ENCODE measurements at places on chromosomes 16 and 17.

GRCh38 chr16:49652456-49653172 lies 203.3 kb downstream of the ZNF423 start:
- no peak for DNase-seq

DNA sequence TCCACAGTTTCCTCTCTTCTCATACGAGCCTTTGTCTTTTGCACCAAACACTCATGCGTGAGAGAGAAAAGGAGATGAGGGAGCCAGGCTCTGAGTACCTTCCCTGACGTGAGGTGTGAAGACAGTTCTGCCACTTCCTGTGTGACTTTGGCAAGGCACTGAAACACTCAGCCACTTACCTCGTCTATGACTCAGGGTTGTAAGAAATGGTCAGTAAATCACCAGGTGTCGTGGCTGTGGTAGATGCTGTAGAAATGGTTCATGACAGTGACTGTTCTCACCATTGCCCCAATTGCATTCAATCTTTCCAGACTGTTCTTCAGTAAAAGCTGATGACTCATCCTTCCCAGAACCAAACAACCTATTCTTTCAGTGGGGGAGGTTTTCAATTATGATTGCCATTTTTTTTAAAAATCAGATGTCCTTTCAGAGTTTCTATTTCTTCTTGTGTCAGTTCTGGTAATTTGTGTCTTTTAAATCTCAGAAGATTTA lies 49.2 kb upstream of the CBFA2T3 start:
- DNase-seq, result no peak

DNA sequence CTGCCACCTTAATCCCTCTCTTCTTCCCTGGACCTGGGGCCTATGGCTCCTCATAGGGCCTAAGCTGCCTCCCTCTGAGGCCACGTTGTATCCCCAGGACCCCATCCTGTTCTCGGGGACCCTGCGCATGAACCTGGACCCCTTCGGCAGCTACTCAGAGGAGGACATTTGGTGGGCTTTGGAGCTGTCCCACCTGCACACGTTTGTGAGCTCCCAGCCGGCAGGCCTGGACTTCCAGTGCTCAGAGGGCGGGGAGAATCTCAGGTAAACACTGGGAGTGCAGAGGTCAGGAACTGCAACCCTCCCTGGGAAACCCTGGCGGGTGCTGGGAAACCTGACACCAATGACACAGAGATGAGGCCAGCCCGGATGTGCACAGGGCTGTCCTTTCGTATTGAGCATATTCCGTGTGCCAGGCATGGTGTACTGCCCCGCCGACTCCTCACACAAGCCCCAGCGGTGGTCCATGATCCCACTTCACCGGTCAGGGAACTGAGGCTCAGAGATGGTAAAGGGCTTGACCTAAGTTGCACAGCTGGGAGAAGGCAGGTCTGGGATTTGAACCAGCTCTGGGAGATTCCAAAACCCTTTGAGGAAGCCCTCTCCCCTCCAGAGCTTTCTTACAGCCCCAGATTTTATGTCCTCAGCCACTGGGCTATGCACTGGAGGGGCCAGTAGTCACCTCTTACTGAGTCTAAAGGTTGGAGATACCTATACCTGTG lies 22.9 kb downstream of the ANKRD40 start:
- no peak for DNase-seq

- DNase-seq, result no peak
These were observed 62.6 kb downstream of the ZFHX3 start for GRCh38 chr16:72985148-72985941.

DNA sequence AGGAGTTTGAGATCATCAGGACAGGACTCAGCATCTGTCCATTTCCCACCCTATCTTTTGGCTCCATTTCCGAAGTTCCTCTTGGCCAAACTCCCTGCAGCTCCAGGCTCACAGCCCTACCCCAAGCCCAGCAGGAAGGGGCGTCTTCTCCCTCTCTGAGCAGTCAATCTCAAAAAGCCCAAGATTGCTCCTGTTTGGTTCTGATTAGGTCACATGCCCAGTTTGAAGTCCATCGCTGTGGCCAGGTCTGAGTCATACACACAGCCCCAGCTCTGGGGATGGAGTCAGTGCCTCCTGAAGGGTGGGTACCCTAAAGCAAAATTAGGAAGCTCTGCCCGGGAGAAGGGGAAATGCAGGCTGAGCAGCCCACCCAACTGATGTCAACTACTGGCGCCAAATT lies 23.9 kb downstream of the SNX20 start:
- no peak for DNase-seq

DNA sequence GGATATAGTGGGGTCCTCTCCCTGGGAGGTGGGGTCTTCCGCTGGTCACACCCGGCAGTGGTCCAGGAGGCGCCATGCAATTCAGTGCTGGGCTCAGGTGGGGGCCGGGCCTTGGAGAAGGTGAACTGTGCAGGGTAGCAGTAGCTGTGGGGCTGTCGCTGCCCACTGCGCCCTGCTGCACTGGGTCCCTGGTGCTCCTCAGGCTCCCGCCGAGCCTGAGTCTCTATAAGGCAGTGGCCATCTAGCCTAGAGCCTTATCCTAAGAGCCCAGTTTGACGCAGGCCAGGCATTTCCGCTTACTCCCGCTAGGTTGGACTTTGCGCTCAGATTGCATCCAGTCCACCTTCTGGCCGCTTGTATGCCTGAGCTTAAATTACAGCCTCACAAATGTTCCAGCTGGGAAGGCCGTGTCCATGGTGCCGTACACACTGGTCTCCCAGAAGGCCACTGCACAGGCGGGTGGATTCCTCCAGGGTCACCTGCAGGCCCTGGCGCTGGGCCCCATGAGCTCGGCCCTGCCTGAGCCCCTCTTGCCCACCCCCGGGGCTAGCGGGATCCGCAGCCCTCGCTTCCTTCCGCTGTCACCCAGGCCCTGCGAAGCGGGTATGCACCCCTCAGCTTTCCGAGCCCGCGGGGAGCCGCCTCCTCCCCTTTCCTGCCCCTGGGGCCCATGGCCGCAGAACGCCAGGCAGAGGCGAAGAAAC lies 1762.2 kb downstream of the TP53TG3F start:
- DNase-seq, result peak; percentile 81

GRCh38 chr17:40354221-40355122 lies 10.1 kb downstream of the GJD3 start:
- DNase-seq, result no peak

- DNase-seq, result peak; percentile 36
These were observed 2.2 kb upstream of the KRT33A start for GRCh38 chr17:41352597-41353366.

DNA sequence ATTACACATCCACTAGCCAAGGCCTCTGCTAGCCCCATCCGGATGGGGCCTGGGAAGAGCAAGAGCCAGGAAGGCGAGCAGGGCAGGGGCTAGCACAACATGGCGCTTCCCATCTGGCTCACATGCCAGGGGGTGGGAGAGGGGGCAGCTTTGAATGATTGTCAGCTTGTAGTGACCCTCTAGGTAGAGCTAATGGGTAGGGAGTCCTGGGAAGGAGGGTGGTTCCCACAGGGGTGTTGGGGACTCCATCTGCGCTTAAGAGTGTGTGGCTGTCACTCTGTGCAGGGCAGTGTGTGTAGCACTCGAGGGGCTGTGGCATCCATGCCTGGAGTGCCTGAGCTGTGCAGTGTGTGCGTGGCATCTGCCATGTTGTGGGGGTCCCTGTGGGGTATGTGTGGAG lies 24.5 kb downstream of the ARHGAP23 start:
- no peak for DNase-seq

DNA sequence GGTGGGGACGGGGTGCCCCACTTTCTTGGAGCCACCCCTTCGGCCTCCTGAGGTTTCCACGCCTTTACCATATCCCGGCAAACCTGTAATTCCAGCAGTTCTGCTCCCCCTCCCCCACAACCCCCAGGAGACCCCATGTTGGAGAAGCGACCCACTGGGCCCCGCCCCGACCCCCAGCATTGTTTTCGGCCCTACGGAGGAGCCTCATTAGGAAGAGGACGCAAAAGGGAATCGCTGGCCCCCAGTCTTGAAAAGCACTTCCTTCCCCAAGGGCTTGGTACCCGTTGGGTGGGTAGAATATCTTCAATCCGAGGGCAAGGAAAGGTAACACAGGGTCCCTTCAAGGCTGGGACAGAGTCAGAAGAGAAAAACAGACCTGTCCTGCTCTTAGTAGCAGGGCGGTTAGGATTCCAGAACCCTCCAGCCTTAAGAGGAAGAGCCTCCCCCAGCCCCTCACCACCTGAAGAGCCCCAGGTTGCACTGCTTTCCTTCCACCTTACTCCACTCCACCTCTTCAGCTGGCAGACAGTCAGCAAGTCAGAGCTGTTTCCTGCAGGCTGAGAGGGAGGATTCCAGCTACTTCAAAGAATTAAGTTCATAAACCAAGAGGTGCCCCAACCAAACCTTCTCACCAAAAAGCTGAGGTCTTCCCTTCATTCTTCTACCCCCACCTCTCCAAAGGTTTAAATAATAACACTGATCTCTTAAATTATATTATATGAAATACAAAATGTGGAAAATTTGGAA lies 803 bp upstream of the TLCD2 start:
- DNase-seq, result no peak

DNA sequence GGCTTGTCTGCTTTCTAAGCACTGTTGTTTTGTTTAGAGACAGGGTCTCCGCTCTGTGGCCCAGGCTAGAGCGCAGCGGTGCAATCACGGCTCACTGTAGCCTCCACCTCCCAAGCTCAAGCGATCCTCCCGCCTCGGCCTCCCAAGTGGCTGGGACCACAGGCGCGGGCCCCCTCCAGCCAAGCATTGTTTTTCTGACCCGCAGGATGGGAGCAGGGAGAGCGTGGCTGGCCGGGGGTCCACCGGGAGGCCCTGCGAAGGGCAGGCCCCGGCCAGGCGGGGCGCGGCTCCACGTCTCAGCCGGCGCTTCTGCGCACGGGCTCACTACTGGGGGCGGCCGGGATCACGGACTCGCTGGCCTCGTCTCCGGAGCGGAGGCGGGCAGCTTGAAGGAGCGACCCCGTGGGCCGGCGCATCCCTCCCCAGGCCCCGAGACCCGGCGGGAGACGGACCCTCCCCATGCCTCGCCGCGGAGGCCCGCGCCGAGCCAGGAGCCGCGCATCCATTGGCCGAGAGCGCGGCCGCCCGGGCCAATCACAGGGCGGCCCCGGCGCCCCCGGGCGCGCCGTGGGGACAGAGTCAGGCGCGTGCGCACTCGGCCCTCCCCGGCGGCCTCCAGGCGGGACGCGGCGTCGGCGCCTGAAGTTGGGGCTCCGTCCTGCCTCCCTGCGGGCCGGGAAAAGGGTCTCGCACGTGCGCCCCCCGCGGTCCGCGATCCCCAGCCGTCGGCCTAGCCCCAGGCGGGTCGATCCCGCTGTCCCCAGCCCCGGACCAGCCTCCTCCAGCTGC lies 24.9 kb downstream of the ACTG1 start:
- no peak for DNase-seq

DNA sequence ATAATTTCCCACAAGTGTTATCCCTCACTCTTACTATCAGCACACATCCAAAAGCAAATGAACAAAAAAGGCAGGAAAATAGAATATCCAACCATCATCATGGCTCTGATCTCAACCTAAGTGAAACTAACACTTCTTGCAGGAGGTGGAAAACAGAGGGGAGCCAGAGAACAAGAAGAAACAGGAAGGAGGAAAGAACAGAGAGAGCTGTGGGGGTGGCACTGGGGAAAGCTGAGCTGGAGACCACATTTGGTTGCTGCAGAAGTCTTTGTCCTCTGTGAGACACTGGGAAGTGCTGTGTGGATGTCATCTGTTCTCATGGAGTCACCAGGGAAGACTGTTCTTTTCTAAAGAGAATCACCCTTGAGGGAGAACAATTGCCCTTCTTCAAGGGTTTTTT lies 34.7 kb downstream of the GRB7 start:
- DNase-seq, result no peak

DNA sequence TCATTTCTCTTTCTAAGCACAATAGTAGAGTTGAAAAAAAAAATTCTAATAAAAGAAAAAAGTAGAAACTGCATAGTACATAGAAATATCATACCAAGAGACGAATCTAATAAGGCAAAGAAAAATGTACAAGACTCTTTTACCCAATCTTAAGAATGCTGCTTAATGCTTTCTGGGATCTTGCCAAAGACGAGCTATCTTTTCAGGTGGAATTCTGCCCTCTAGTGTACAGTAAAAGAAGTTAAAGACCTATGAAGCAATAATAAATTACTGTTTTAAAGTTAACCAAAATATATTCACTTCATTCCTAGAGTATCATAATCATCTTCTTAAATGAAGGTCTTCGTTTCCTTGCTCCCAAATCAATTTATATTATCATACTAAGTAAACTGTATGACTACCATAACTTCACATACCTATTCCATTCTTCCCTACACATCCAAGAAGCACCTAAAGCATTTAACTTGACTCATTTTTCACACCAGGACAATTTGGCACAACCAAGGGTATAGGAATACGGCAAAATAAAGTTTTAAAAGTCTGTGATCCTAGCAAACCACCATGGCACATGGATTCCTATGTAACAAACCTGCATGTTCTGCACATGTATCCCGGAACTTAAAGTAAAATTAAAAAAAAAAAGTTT lies 47.7 kb downstream of the CFDP1 start:
- no peak for DNase-seq

- no peak for DNase-seq
These were observed 24.2 kb downstream of the MPG start for GRCh38 chr16:102060-102855.

GRCh38 chr17:46925185-46925868 lies 2.4 kb downstream of the GOSR2 start:
- no peak for DNase-seq

DNA sequence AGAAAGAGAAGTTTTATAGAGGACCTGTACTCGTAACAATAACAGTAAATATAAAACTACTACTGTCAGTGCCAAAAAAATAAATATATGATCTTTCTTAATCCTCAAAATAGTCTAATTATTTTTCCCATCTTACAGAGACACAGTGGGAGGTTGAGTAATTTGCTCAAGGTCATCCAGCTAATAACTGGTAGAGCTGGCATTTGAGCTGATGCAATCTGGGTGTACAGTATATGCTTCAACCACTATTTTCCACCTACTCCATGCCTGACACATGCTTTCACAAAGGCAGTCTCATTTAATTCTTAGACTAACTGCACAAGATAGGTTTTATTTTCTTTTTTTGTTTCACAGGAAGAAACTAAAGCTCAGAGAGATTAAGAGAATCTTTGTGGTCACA lies 33.6 kb downstream of the PIGL start:
- DNase-seq, result no peak

DNA sequence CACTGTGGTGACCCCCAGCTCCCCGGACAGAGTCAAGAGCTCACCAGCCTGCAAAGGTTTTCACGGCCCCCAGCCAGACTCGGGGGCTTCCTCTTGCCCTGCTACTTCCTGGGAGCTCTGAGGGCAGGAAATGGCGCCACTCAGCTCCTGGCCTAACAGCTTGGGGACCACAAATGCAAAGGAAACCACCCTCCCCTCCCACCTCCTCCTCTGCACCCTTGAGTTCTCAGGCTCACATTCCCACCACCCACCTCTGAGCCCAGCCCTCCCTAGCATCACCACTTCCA lies 375 bp upstream of the SPN start:
- no peak for DNase-seq

- DNase-seq, result no peak
These were observed 8.3 kb downstream of the SLC7A6 start for GRCh38 chr16:68272507-68273209.

DNA sequence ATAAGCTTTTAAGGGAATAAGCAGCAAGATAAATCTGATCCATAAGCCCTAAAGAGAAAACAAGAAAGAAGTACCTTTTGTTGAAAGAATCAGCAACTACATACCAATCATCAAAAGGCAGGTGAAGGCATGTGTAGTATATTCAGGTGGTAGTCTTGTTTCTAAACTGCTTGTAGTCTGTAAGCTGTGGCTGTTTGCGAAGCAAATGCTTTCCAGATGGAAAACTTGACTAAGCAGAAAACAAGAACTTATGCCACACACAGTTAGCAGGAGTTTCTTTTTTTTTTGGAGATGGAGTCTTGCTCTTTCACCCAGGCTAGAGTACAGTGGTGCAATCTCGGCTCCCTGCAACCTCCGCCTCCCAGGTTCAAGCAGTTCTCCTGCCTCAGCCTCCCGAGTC lies 5.7 kb downstream of the CBX1 start:
- no peak for DNase-seq

- no peak for DNase-seq
These were observed 147.1 kb upstream of the CHMP6 start for GRCh38 chr17:80844418-80844990.

Data from osteocyte (in vitro differentiated cells).